ENCODE measurements at places on chromosomes 5 and 9.

GRCh38 chr5:145887976-145888574 lies 15.3 kb upstream of the GRXCR2 start:
- DNase-seq: no peak

- DNase-seq: no peak
These were observed at the start of gene CCDC192 for GRCh38 chr5:127702926-127703561. Gene CCDC192, plus strand, starts transcription at chr5:127703391. Its CDS starts 55 bp downstream, at chr5:127703446.

DNA sequence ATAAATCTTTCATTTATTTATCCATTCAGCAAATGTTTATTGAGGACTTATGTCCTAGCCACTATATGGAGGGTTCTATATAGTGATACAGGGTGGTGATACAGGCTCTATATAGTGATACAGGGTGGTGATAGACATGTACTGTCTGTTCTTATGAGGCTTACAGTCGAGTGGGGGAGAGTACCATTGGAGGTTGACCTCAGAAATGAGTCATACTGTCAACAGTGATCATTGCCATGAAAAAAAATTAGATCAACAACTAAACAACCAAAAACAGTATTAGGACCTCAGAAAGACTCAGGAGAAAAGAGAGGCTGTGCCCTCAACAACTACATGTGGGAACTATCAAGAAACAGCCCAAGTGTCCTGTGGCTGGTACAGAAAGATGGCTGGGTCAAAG lies 22.0 kb downstream of the PAPPA start:
- no peak for DNase-seq

DNA sequence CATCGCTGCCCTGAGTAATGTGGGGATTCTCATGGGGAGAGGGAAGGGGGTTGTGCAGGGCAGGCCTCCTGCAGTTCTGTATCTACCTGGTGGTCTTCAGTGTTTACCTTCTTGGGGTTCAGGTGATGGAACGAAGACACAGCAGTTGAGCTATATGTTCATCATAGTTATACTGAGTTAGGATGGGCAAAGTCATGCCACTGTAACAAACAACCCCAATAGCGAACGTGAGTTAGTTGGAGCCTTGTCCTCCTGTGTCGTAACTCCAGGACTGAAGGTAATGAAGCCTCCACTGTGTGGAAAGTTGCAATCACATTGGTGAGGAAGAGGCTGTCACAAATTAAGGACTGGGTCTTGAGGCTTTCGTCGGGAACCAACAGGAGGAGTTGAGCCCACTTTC lies 64.4 kb downstream of the DAPK1 start:
- no peak for DNase-seq

- DNase-seq: no peak
These were observed 31.8 kb upstream of the TLR4 start for GRCh38 chr9:117672369-117672768.
